ENCODE measurements at places on chromosomes 13 and 19.
A peak's percentile ranks its signal among the peaks of the same experiment; 100 is the strongest.

DNA sequence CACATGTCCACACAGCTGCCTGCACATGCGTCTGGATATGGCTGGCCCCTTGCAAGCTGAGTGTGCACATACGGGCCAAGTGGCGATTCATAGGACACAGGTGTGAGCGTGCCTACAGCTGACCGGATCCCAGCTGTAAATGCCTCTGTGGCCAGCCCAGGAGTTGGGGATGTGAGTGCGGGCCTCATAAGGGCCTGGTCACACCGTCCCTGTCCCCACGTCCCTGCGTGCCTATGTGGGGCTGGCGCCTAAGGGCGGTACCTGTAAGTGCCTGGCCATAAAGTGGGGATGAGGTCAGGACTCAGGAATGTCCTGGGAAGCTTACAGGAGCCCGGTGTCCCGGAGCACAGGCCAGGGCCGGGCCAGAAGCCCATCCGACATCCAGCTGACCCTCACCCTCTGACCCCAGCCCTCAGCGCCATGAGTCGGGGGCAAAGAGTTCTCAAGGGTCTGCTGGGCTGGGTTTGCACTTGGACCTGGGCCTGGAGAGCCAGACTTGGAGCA lies 1.3 kb upstream of the ARHGAP45 start:
- DNase-seq: no peak

DNA sequence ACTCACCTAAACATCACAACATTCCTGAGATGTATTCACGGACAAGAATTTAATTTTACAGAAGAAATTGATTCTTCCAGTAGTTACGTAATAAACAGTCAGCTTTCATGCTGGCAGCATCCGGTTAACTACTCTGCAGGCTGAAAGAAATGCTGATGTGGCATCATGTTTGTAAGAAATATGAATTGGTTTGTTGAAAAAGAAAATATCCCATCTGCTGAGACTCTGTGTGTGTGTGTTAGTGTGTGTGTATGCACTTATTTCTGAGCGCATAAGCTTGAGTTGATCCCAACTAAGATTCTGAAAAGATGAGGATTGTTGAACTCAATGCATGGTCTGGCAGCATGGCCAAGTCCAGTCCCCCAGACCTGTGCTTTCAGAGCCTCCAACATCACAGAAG lies 74.3 kb upstream of the FAM216B start:
- DNase-seq: no peak

- peak; percentile 53 for DNase-seq
Measured at GRCh38 chr19:52453324-52454094, at the start of gene ZNF578. Gene ZNF578 (plus strand): TSS chr19:52453553. CDS start chr19:52501846, 48,293 bp downstream.

- DNase-seq: no peak
Measured at GRCh38 chr13:21517576-21517975, 58.5 kb upstream of the ZDHHC20 start.

DNA sequence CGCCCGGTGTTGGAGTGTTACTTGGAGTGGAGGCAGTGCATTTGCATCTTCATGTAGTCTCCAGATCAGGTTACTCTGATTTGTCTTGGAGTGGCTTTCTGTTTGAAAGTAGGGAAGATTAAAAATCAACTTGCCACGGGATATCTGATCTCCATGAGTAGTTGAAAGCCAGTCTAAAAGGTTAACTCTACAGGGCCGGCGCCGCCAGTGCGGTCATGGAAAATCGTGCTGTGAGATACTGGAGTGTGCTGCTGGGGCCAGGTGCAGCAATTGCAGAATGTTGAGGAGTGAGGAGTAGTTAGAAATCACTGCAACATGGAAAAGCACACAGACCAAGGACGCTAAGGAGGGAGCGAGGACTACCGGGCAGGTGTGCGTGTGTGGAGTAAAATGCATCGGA lies 175.0 kb downstream of the STK24 start:
- DNase-seq: no peak

DNA sequence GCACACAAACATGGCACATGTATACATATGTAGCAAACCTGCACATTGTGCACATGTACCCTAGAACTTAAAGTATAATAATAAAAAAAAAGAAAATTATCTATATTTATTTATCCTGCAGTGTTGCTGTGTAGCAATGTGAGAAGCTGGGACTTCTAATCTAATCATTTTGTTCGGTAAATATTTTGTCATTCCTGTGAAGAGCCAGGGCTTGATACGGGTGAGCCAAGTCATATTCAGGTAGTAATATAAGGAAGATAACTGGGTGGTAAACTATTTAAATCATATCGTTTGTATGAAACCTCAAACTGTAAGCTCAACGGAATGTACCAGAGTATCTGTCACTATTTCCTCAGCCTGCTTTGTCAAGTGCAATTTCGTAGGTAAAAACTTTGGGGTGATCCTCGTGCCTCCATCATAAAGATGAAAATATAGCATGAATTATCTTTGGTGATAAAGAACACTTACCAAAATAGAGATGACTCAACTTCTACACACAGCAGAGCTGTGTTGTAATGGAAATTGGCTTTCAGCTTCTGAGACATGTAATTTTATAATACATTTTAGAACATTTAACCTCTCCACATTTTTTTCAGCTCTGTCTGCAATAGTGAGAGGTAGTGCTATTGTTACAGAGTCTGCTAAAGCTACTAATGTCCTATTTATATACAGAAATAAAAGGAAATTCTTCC lies 92.9 kb downstream of the PCDH9 start:
- no peak for DNase-seq

DNA sequence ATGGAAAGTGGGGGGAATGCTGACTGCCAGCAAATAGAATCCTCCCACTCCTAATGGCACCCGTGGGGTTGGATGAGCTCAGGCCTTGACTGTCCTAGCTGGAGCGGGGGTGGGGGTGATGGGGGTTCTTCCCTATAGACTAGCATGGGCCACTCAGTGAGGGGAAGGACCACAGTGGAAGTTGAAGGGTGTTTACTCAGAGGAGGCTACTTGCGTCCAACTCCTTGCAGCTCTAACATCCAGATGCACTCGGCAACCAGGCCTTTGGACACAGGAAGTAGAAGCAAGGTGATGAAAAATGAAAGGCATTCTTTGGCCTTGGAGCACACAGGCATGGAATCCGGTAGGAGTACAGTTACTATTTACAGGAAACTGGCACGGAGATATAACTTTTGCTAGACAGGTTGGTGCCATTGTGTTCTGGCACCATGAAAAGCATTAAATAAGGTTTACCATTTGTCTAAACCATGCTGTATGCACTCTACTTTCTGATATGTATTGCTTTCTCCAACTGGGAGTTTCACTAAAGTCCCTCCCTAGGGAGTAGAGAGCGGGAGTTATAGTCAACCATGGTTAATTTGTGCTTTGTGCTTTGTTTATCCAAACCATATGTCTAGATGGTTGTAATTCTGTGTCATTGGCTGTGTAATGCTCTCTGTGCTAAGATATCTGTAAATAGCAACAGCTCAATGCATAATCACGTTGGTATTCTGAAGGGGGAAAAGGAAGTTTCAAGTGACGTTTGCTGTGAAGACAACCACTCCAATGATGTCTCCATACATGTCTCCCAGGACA lies 125.3 kb downstream of the TSHZ3 start:
- peak; percentile 91 for DNase-seq

- DNase-seq: peak; percentile 30
Measured at GRCh38 chr13:95948656-95949055, 104.5 kb downstream of the UGGT2 start.

DNA sequence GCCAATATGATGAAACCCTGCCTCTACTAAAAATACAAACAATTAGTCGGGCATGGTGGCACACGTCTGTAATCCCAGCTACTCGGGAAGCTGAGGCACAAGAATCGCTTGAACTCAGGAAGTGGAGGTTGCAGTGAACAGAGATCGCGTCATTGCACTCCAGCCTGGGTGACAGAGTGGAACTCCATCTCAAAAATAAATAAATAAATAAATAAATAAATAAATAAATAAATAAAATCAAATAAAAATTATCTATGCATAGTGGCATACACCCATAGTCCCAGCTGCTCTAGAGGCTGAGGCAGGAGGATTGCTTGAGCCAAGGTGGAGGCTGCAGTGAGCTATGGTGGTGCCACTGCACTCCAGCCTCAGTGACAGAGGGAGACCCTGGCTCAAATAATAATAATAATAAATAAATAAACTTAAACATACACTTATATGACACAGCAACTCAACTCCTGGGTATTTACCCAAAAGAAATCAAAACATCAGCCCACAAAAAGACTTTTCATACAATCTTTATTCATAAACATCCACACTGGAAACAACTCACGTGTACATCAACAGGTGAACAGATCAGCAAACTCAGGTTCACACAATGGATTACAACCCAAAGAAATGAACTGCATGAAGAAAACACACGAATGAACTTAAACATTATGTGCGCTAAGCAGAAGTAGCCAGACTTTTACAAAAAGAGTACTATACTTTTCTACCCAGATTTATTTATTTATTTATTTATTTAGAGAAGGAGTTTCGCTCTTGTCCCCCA lies 6.9 kb downstream of the LGALS7 start:
- DNase-seq: no peak

DNA sequence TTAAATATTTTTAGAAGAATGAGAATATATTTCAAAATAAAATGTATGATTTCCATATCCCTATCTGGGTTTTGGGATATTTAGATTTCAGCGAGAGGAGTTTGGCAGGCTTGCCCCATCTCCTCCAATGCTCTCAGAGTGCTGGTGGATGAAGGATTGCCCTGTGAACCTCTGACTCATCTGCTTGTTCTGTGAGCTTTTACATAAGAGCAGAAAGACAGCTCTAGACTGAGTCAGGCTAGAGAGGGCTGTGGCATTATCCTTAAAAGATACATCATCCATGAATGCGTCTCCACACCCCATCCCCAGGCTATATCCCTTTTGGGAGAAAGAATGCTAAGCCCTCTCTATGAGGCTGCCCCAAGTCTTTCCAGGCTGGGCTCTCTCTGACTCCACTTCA lies 190.6 kb downstream of the TUBA3C start:
- DNase-seq: no peak

DNA sequence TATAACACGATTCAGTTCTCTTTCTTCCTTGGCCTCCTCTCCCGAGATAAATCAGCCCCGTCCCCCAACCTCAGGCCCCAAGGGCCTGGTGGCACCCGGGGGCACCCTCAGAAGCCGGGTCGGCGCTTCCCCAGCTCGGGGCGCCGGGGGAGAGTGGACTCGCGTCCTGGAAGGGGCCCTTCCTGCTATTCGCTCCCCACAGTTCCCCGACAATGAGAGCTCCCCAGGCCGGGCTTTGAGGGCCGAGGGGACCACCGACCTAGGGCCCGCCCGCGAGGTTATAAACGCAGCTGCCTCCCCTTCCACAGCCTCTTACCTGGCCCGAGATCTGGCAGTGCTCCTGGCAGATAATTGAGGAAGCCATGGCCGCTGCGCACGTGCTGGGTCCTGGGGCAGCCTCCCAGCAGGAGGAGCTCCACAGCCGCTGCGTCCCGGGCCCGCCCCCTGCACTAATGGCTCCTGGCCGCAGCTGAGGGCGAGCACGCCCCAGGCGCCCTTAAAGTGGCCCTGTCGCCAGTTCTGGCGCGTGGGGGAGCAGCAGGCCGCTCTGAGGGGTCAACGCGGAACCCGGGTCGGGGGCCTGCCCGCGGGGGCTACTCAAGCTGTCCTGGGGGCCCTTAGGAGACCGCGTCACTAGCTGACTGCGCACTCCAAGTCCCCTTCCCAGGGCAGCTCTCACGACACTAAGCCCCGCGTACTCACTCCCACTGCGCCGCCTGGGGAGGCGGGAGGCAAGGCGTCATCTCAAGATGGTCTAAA lies at the start of gene SOHLH2:
TSS of gene SOHLH2 (minus strand) at position 394 of the 759 bp plus-strand sequence. CDS start at position 364, 30 bp downstream.
- DNase-seq: no peak

- no peak for DNase-seq
Measured at GRCh38 chr19:53998223-53998622, 6.8 kb downstream of the CACNG6 start.

DNA sequence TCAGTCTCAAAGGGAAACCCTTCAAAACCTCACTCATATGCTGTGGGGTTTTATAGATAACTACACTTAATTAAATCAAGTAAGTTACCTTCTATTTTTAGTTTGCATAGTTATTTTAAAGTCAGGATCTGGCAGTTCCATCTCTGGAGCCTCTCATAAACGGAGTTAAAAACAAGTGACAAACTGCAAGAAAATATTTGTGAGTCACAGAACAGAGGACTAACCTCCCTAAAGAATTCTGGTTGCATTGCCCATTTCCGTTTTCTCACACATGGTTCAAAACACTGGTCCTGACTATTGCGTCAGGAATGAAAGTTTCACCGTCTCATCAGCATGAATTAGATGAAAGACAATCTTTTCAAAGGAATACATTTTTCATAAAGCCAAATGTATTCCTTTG lies 10.6 kb downstream of the RXFP2 start:
- peak; percentile 80 for DNase-seq

DNA sequence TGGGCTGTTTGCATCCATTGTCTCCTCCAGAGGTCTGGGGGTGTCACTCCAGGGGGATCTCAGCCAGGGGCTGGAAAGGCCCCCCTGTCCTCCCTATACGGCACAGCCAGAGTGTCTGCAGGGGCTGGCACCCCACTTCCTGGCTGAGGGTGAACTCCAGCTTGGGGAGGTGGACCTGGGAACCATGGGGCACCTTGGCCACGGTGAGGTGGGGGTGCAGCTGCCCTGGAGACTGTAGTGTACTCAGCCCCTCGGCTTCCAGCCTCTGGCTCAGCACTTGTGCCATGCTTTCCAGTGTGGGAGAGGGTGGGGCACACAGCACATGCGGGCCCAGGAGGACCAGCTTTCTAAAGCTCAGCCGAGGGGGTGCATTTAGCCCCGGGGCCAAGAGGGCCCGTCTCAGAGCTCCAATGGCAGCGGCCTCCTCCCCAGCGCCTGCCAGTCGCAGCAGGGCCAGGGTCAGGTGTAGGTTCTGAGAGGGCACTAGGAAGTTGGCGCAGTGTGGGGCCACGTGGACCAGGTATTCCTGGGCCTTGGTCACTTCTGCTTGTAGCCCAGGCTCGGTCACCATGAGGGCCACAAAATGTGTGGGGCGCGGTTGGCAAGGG lies 1.4 kb downstream of the LENG9 start:
- DNase-seq: no peak

DNA sequence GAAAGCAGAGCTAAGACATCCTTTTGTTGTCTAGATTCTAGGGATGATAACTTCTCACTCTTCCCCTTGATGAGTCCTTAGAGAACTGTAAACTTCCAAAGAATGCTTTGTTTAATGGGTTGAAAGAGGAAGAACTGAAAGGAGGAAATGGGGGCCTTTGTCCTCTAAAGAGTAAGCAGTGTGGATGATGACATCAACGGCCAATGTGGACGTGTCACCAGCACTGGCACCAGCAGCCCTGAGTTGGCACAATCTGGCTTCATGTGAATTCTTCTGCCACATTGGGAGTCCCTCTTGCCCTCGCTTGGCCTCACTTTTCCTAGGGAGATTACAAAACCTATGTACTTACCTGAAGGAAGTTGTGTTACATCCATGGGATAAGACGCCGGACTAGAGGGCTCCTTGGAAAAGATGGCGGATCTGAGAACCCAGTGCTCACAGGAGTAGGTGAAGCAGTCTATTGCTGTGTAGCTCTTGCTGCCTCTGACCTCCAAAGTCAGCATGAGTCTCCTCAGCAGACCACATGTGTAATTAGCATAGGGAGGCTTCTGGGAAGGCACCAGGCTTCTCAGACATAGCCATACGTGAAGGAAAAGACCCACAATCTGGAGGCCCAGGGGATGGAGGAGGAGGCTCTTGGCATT lies 62.8 kb downstream of the RGCC start:
- no peak for DNase-seq

- no peak for DNase-seq
Measured at GRCh38 chr13:109693213-109693612, 93.2 kb downstream of the IRS2 start.

Measured in non-pigmented ciliary epithelial cell (primary cell).